ENCODE measurements at places on chromosomes 7 and 10. TPM values are rescaled to one million over a fixed set of nuclear protein-coding genes. Genes with fewer than 3 reads are reported as not detected.

GRCh38 chr7:113100121-113100603 lies 13.5 kb upstream of the GPR85 start:
- DNase-seq: no peak
- no peaks in the 10 kb centered on the region for H3K36me3 ChIP-seq
- no peak overlapping the region for H3K4me3 ChIP-seq

- H3K36me3 ChIP-seq: no peaks in the 10 kb centered on the region
- no peak overlapping the region for H3K27ac ChIP-seq
Measured at GRCh38 chr10:68586606-68587305, 26.6 kb downstream of the TET1 start.

DNA sequence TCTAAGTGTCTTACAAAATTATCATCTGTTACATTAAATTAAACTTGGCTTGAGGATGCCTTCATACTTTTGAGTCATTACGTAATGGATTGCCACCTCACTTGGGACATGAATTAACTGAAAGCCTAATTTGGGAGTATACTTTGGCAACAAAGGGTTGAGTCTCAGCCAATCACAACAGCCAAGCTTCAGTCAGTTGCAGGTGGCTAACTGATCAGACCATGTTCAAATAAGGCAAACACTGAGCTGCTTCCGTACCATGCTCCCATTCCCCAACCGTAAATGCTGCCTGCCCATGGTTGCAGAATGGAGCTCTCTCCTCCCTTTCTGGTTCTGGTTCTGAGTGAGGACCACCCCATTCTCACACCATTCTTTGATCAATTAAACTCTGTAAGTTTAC lies 92.9 kb upstream of the STK17A start:
- H3K27ac ChIP-seq: no peak overlapping the region
- no peak overlapping the region for H3K4me3 ChIP-seq
- H3K36me3 ChIP-seq: no peaks in the 10 kb centered on the region

DNA sequence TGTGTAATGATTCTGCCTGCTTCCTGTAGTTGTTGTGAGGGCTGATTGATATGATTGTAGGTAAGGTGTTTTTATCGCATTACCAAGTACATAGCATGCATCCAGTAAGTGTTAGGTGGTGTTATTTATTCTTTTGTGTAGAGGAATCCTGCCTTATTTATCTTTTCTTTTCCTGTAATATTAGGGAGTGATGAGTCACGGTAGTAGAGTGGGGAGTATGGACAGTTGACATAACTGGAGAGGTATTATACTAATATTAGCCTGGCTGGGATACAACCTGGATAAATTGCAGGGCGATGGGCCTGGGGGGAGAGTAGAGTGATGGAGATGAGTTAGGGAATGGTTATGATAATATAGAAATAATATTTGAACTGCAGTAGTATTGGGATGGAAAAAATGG lies 9.8 kb downstream of the SDK1 start:
- H3K4me3 ChIP-seq: no peak overlapping the region
- no peaks in the 10 kb centered on the region for H3K36me3 ChIP-seq
- H3K27ac ChIP-seq: no peak overlapping the region
- DNase-seq: no peak

DNA sequence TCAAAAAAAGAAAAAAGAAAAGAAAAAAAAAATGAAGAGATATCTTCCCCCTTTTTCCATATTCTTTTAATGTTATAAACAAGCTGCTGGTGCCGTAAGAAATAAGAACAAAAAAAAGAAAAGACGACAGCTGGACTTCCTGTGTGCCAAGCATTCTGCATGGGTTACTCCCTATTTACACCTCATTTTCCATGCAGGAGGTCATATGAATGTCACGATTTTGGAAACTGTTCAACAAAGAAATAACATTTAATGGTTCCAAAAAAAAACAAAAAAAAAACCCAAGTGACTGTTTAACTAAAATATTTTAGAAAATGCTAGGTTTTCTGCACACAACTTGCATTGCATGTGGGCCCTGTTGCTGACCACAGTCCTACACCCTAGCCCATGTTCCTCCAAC lies 159.3 kb downstream of the TNS3 start:
- no peaks in the 10 kb centered on the region for H3K27me3 ChIP-seq
- DNase-seq: no peak
- H3K4me1 ChIP-seq: peaks cover 3% of the 10 kb centered on the region
- no peak overlapping the region for H3K27ac ChIP-seq
- H3K4me3 ChIP-seq: no peak overlapping the region

GRCh38 chr10:1056326-1057105 lies at the start of gene WDR37:
Gene WDR37, plus strand, starts transcription at chr10:1056385. Its CDS starts 15,771 bp downstream, at chr10:1072156.
- DNase-seq: peak; percentile 64
- no peaks in the 10 kb centered on the region for H3K36me3 ChIP-seq
- peak within 1 kb of the TSS; percentile 99 for H3K27ac ChIP-seq
- no peaks in the 10 kb centered on the region for H3K27me3 ChIP-seq
- H3K4me3 ChIP-seq: peak within 1 kb of the TSS; percentile 94

GRCh38 chr7:155188821-155189581 lies 108.7 kb upstream of the INSIG1 start:
- no peak overlapping the region for H3K4me3 ChIP-seq
- H3K27ac ChIP-seq: no peak overlapping the region
- H3K36me3 ChIP-seq: no peaks in the 10 kb centered on the region

- H3K4me3 ChIP-seq: no peak overlapping the region
- no peaks in the 10 kb centered on the region for H3K4me1 ChIP-seq
- no peak overlapping the region for H3K27ac ChIP-seq
- DNase-seq: no peak
Measured at GRCh38 chr10:48512861-48513260, 92.0 kb downstream of the ARHGAP22 start.

The CFAP69 gene
- 23.7 TPM for total RNA-seq

The SPDYE16 gene
- not detected for total RNA-seq

The DNAJC2 gene
- total RNA-seq: 14.3 TPM

The SUPV3L1 gene
- 30.3 TPM for total RNA-seq

The RBM17 gene
- 109 TPM for total RNA-seq

The PLXNA4 gene
- 14.7 TPM for total RNA-seq
